ENCODE measurements at places on chromosomes 6 and 20. TPM values are rescaled to one million over a fixed set of nuclear protein-coding genes. Genes with fewer than 3 reads are reported as not detected.

- no peak for DNase-seq
These were observed 87.0 kb downstream of the PPP1R3G start for GRCh38 chr6:5172041-5172653.

DNA sequence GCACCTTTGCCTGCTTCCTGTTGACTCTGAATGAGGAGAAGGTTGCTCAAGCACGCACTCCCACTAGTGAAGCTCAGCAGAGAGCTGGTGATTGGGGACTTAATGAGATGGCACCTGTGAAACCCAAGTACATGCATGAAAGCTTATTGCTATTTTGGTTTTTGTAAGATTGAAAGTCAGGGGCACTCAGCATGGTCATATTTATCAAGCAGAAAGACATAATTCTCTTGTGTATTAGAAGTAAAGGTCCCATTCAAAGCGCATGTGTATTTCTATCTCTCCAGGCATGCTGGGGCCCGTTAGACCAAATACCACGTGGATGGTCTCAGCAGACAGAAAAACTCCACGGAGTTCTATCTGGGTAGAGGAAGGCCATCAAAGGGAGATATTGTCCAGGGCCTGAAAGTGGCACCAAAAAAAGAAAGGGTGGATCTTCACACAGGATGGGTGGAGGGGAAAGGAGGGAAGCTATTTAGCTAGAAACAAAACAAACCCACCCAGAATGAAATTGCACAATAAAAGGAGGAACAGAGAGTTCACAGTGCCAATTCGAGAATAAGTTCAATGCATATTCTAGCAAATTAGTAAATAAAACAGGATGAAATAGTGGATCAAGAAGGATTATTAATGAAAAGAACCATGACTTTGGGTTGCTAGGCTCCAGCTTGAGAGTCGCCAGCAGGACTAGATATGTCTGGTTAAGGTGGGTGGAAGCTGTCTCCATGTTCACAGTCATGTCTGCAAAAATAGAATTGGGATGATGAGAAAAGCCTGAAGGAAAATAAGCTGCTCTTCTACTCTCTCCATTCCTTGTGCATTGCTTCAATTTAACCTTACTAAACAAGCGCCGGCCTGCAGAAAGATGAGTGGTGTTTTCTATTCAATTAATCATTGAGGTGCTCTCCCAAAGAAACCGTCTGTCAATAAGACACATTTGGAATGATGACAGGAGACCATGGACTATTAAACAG is 224.9 kb upstream of the DTNBP1 start:
- no peak for DNase-seq

GRCh38 chr20:3374296-3374695 is 33.2 kb downstream of the DNAAF9 start:
- no peak for DNase-seq

DNA sequence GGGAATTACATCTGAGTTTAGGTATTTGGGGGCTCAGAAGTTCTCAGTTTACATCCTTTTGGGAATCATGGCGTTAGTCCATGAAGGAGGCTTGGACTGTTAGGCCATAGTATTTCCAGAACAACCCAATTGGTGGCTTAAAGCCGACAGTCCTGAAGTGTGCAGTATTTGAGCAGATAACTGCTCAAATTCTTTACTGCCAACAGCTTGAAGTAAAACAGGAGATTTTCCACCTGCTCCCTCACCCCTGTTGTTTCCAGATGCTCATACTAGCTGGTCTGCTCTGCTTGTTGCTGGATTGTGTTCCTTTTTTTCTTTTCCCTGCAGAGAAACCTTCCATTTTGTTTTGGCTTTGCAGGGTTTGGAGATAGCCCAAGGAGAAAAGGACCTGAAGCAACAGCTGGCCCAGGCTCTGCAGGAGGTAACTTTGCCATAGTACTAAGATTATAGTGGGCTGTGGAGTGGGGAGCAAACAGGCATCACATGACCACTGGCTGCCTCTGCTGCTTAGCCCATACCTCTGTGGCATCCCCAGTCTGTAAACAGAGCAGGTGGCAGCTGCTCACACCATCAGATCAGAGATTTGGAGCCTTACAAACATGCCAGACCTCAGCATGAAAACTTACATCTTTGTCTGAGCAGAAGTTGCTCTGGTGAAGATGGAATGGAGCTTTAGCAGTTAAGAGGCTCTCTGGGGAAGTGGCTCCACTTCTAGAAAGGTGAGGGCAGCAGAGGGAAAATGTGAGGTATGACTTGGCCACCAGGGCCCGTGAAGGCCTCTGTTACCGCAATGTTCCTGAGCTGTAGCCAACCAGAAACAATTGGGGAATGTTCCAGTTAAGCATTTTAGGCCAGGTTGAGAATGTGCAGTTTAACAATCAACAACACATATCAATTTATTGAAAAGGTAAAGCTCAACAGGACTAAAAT is 17.6 kb downstream of the RNF8 start:
- no peak for DNase-seq

DNA sequence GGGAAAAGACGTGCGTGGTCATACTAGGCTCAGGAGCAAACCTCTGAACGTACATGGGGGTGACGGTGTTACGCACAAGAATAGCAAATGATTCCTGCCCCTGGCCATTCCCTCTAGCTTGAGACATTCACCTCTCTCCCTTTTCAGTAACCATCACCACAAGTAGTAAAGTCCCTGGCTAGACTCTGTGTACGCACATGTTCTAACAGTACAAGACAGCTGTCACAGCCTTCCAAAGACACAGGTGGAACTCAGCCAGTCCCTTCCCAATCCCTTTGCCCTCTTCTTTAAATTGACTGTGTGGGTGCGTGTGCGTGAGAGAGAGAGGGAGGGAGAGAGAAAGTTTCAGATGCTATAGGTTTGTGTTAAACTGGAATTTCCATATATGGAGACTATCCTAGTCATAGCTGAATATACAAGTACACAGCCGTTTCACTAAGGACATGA is 67.3 kb downstream of the LY86 start:
- no peak for DNase-seq

GRCh38 chr6:12228447-12229146 is 61.6 kb upstream of the EDN1 start:
- no peak for DNase-seq

Gene TMEM170B
- 0.60 TPM for total RNA-seq

Gene RTN4IP1
- total RNA-seq = 15.7 TPM

All from RPMI7951 (cell line).